NCI-H2081 treated with DMSO at 0.1 percent for 48 hours (cell line): ENCODE measurements at places on chromosomes 2 and 18.
A peak's percentile ranks its signal among the peaks of the same experiment; 100 is the strongest.

DNA sequence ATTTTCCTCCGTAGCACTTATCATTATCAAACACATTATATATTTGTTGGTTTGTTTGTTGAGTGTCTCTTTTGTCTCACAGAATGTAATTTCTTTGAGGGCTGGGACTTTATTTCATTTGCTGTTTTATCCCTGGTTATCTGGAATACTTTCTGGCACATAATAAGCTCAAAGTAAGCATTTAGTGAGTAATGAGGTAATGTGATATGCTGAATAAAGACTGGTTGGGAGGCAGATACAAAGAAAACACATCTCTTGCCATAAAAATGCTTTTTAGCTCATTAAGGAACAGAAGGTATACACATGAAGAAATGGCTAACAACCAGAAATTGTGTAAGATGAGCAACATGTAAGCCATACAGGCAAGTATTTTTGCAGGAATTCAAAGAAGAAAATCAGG lies 1411.8 kb downstream of the LRP1B start:
- peak; percentile 14 for DNase-seq

GRCh38 chr18:551404-552061 lies 28.6 kb upstream of the CETN1 start:
- no peak for DNase-seq

GRCh38 chr2:127348426-127349000 lies 39.3 kb downstream of the MAP3K2 start:
- DNase-seq = no peak

DNA sequence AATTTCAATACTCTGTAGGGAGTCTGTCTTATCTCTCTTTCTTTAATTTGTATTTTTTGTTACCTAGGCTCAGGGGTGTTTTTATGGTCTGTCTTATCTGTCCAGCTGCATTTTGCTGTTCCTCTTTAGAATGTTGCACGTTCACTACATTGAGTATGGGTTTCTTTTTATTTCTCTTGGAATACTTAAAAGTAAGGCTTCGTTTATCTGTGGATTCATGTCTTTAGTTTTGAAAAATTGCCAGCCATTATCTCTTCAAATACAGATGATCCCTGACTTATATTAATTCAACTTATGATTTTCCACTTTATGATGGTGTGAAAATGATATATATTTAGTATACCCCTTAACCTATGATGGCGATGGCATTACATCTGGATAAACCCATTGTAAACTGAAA lies 26.9 kb downstream of the CARF start:
- no peak for DNase-seq

GRCh38 chr18:51514128-51514527 lies 316.6 kb upstream of the MEX3C start:
- DNase-seq = no peak

- DNase-seq = no peak
Observed at GRCh38 chr2:231037202-231037730, at the start of gene C2orf72. C2orf72 (plus strand) TSS chr2:231037523; CDS start chr2:231037566, 43 bp downstream.

DNA sequence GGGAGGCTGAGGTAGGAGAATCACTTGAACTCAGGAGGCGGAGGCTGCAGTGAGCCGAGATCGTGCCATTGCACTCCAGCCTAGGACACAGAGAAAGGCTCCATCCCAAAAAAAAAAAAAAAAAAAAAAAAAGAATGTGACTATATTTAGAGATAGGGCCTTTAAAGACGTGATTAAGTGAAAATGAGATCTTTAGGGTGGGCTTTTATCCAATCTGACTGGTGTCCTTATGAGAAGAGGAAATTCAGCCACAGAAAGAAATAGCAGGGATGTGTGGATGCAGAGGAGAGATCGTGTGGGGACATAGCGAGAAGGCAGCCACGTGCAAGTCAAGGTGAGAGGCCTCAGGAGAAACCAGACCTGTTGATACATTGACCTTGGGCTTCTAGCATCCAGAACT lies 69.9 kb upstream of the ACSL3 start:
- no peak for DNase-seq

GRCh38 chr2:219650426-219651248 lies 23.2 kb downstream of the SLC4A3 start:
- DNase-seq = no peak

DNA sequence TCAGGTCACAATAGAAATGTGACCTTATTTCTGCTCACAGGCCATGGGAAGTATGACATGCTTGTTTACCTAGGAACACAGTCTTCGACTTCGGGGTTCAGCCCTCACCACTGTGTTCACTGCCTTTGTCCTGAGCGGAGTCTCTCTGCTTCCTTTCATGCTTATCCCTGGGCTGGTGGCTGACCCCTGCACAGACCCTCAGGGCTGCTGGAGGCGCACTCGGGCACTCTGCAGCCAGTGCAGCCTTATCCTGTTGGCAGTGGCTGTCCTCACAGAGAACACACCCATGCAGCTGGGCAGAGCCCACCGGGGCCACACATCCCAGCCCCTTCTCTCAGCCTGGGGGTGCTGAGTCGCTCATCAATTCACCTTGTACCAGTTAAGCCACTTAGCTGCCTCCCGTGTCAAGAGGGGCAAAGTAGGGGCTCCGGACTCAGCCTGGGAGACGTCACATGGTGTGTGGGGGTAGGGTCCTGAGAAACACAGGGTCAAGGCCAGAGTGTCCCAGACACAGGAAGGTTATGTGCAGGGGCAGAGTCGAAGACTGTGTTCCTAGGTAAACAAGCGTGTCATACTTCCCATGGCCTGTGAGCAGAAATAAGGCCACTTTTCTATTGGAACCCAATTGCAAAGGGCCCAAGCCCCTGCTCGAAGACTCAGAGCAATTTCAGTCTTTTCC lies 107.5 kb downstream of the FAM210A start:
- DNase-seq = no peak

- DNase-seq = no peak
Observed at GRCh38 chr2:173134703-173135102, 59.1 kb downstream of the MAP3K20 start.

DNA sequence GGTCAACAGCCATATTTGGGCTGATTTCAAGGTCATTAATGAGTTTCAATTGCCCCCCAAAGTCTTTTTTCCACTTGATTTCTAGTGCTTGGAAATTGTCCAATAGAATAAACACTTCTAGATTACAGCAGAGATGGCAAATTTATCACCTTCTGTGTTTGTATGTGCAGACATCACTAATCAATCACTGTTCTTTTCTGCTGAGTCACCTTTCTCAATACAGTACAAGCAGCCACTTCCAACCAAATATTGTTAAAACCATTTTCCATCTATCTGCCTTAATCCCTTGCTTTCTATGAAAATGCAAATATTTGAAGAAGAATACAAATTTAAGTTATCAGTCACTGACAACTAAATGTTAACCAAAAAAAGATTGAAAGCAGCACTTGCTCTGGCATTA lies 40.2 kb upstream of the ZNF521 start:
- DNase-seq = no peak

- peak; percentile 58 for DNase-seq
Observed at GRCh38 chr2:164737612-164738081, 104.0 kb downstream of the COBLL1 start.

DNA sequence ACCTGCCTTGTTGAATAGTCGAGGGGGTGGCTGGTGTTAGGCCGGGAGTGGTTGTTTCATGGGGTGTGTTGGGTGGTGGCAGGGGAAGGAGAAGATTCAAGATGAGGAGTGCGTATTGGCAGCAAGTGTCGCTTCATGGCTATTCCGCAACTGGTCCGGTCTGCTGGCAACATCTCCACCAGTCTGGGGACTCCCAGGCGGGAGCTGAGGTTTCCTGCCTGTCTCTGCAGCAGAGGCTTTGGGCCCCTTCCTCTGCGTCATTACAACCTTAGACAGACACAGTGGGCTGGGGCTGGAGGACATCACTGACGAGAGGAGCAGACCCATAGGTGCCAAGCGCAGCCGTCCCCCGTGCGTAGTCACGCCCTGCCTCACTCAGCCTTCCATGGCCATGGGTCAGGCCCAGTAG lies 64.0 kb upstream of the MCFD2 start:
- DNase-seq = no peak
